ENCODE measurements at places on chromosomes 1 and 21.

GRCh38 chr21:31993826-31994825 lies 121.3 kb downstream of the HUNK start:
- DNase-seq = no peak

GRCh38 chr1:244992833-244993232 lies 128.5 kb upstream of the HNRNPU start:
- no peak for DNase-seq

DNA sequence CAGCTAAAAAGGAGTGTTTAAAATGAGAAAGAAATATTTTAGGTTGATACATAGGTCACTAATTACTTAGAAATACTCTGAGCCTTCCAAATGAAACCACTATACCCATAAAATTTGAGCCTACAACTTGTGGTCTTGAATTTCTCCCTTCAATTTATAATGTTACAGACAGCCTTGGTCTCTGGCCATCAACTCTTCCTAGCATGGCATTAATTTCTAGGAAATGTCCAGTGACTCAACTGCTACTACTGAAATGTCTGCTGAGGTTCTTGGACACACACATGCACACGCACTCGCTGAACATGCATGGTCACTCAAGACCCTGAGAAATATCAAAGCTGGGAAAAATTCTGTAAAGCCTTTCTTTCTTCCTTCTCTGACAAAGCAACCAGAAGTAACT lies 61.1 kb upstream of the SAMSN1 start:
- DNase-seq = no peak

DNA sequence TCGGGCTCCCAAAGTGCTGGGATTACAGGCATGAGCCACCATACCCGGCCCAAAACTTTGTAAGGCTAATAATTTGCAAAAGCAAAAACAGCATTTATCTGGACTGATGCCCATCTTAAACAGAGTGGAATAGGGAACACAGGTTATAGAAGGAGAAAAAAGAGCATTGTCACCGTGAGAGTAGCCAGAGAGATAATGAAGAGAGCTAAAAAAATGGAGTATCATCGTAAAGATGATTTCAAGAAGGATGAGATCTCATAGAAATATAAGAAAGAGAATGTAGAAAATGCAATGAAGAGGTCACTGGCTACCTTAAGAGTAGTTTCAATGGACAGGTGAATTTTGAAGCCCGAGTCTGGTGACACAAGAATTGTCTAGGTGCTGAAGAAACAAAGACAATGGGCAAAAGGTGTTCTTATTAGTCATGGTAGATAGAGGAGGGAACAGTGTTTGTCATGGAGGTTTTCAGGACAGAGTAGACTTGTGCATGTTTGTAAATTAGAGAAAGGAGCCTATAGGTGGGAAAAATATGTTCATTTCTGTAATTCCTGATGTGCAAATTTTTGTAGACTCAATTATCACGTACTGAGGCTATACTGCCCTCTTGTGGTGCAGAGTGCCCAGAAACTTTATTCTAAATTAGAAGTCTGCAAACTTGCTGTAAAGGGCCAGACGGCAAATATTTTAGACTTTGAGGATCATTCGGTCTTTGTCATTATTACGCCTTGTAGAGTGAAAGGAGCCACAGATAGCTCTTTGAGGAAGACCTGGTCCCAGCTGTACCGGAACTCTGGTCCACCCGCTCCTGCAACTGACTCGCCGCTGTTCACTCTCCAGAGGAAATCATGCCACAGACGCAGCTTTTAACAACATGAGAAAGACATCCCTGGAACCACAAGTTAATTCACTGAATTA lies 8.1 kb upstream of the TMEM183A start:
- peak; percentile 65 for DNase-seq

DNA sequence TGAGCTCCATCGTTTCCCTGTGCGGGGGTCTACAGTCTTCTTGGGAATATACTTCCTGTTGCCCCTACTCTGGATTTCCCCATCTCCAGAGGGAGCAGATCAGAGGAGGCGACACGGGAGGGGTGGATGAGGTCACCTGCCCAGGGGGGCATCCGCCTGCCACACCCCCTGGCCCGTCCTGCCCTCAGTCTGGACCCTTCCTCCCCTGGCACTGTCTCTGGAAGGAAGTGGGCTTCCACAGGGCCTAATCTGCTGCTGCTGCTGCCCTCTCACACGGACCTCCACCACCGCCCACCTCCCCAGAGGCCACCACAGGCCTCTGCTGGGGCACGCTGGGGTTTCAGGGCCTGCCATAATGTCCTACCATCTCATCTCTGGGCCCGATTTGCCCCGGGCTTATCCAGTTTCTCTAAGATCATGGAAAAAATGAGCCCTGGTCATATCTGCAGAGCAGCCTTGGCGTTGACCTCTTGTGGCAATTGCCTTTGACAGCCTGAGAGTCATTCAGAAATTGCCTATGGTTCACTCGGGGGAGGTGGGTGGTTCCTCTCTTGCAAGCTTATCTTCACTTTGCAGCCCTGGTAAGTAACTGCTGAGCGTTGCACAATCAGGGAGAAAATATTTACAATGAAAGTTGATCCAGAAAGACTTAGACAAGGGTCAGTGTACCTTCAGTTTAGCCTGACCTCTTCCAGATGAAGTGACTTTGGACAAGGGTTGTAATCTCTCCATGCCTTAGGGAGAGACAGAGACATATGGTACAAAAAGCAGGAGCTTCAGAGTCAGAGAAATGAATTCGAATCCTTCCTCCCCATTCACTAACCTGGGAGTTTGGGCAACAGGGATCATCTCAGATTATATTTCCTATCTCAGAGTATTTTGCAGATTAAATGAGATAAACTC lies 252.4 kb downstream of the TOMM20 start:
- DNase-seq = no peak

DNA sequence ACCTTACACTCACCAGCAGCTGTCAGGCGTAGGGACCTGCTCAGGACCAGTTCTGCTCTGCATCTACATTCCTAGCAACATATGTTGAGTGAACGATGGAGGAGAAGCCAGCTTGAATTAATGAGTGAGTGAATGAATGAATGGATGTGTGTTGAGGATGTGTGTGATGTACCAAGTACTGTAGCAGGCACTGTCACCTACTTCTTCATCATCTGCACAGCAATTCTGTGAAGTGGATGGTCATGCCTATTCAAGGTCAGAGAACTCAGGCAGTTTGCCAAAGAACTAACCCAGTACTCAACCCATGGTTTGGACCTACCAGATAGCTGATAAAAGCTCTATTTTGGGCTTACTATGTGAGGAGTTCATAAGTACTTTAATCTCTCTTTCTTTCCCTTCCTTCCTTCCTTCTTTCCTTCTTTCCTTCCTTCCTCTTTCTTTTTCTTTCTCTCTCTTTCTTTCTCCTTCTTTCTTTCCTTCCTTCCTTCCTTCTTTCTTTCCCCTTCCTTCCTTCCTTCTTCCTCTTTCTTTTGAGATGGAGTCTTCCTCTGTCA lies 56.9 kb downstream of the ATP1A1 start:
- DNase-seq = no peak

DNA sequence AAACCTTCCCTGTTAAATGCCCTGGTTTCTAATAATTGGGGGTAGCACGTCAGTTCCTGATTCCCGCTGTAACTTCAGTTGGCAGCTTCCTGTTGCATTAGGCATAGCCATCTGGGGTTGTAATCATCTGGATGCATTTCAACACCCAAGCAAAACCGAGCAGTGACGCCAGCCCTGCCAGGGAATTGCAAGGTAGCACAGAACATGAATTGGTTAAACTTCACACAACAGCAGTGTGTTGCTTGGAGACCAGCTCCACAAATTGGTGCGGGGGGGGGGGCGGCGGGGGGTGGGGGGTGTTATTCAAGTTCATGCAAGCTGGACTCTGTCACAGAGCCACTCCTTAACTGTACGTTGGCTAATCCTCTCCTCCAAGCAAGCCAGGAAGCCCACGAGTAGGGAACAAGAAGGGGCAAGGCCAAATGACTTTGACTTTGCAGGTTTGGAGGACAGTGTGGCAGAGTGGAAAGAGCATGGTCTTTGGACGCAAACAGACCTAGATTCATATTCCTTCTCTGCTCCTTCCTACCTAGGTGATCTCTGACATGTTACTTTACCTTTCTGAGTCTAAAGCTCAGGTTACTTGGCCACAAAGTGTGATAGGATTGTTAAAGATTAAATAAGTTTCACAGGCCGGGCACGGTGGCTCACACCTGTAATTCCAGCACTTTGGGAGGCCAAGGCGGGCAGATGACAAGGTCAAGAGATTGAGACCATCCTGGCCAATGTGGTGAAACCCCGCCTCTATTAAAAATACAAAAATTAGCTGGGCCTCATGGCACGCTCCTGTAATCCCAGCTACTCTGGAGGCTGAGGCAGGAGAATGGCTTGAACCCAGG lies 4.7 kb downstream of the LAX1 start:
- DNase-seq = peak; percentile 7

- no peak for DNase-seq
These were observed 7.9 kb upstream of the ADGRB2 start for GRCh38 chr1:31771891-31772668.

- DNase-seq = no peak
These were observed 14.6 kb upstream of the FLG2 start for GRCh38 chr1:152374451-152374850.

DNA sequence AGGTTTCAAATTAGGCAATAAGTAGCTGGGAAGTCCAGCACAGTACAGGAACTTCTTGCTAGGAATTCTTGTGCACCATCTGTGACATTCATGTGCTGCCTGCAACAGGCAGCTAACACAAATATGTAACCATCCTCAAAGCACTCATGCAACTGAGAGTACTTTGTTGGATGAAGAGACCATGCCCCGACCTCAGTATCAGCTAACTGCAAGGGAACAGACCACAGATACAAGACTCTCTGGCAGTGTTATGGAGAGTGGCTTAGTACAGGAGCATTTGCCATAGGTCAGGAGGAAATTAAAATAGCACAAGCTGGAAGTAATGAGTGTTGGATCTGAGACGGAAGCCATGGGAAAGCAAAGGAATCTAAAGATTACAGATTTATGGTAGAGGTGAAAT lies 123.6 kb downstream of the LRRC53 start:
- no peak for DNase-seq

DNA sequence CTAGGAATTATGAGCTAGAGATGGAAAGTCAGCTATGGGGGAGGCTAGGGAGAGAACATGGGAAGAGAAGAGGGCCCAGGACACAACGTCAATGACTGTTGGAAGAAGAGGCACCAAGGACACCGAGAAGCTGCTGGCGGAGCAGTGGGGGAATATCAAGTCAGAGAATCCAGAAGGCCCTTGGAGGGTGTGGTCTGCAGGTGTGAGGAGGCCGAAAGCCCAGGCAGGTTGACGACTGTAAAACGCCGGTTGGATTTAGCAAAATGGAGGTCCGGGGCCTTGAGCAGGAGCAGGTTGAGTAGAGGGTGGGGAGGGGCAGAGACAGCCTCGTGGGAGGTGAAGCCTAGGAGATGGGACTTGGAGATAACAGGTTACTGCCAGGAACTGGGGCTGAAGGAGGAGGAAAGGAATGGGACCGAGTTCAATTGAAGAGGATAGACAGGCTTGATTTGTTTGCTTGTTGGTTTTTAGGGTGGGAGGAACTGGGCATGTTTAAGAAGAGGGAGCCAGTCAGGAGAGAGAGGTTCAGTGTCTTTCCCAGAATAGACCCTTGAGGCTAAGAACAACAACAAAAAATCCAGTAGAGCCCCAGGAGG lies 35.1 kb downstream of the EDN2 start:
- DNase-seq = no peak

DNA sequence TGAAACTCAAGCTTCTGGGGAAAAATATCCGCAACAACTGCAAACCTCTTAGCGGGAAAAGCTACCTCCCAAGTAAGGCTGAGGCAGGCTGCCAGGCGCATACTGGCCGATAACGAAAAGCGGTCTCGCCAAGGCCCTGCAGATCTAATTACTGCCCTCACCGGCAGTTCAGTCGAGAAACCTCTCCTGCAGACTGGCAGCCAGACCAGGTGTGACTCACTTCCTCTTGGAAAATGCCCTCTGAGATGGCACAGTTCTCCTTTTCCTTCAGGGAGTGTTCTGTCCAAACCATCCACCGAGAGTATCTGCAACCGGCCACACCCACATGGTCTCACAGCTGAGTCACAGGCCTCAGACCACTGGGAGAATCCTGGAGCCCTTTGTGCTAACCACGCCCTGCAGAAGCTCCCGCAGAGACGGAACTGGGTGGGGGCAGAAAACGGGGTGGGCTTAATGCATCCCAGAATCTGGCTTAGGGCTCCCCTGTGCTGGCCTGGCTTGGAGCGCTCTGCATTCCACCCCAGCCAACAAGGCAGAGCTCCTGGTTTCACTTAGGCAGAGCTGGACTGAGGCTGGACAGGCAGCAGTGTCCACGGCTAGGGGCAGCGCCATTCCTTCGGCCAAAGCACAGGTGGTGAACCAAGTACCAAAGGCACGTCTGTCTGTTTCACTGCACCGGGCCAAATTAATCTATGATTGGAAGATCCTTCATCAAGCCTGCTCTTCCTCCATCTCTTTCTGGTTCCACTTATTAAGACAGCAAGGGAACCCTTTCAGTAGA lies 1.2 kb downstream of the S100A10 start:
- DNase-seq = peak; percentile 32

DNA sequence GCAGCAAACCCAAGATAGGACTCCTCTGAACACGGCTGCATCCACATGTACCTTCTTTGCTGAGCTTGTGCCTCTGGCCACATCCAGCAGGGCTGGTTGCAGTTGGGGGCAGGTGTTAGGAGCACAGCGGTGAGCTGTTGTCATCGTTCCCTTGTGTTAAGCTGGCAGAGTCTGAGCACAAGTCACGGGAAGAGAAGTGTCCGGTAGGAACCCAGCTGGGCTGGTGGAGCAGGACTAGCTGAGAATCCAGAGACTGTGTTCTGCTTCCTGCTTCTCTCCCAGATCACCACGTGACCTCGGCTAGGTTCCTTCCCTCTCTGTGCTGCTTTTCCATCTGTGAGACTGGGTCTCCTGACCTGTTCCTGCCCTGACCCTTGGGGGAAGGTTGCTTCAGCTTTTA lies 105.1 kb downstream of the PCBP3 start:
- DNase-seq = no peak

DNA sequence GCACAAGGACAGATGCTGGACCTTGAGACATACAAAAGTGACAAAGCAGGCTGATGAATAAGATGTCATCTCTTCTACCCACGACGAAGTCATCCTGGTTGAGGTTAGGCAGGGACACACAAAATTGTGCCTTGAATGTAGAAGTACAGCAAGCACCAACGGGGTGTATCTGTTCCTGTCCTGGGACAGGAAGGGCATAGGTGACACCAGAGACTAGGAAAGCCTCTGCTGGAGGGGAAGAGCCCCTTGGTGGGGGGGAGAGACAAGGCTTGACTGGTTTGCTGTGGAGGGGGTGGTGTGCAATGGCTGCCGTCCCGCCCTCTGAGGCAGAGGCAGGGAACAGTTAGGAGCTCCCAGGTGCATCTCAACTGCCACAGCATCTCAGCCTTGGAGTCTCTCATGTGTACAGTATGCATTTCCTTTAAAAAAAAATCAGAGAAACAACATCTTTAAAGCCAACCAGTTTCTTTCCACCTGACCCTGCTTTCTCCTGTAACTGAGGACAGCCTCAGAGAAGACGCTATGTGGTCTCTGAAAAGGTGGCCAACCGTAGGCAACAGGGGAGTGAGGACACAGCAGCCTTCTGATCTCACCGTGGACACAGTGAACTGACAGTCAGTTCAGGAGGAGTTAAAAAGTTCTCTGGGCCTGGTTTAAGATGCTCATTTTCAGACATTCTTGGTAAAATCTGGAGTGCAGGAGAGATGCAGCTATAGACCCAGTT lies 17.7 kb upstream of the GFI1 start:
- no peak for DNase-seq
